IMR-90 (cell line): ENCODE measurements at places on chromosomes 6 and 20. TPM values are rescaled to one million over a fixed set of nuclear protein-coding genes. Genes with fewer than 3 reads are reported as not detected.

GRCh38 chr6:10690651-10691445 lies 3.6 kb downstream of the C6orf52 start:
- no peak for DNase-seq

HLA-DMA gene
- total RNA-seq, result 1.7 and 2.3 TPM in 2 replicates

PACRG gene
- not detected in 2 replicates for total RNA-seq

DNA sequence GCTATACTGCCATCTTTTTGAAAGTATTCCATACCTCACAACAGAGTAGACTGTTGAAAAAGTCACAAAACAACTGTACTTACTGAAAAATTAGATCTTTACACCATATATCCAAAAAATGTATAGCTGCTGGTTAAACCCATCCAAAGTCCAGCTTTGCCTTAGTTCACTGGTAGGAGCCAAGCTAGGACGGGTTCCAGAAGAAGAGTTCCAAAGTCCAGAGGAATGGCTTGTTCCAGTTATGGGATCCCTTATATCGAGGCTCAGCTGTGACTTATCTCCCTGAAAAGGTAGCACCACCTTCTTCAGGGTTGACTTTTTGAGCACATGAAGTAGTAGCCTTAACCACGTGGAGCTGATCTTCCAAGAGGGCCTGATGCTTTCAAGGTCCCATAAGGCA lies 236.3 kb upstream of the FLRT3 start:
- no peak for DNase-seq

SAYSD1 gene
- 5.9 and 9.4 TPM in 2 replicates for total RNA-seq

ABHD16B gene
- total RNA-seq, result not detected in 2 replicates

DNA sequence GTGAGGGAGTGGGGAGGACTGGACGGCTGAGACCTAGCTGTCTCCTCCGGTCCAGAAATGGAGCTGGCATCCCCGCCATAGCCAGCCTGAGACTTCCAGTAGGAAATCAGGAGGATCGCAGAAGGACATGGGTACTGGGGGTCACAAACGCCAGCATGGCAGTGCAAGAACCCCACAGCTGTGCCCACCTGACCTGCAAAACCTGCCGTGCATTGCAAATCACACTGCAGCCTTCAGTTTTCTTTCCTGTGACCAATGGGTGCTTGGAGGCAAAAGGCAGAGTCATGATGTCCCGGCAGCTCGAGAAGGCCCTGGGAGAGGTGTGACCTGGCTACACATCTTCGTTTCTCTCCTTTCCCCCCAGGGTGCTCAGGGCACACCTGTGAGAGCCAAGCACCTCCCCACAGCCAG lies 23.3 kb upstream of the PHACTR3 start:
- DNase-seq, result no peak

DNA sequence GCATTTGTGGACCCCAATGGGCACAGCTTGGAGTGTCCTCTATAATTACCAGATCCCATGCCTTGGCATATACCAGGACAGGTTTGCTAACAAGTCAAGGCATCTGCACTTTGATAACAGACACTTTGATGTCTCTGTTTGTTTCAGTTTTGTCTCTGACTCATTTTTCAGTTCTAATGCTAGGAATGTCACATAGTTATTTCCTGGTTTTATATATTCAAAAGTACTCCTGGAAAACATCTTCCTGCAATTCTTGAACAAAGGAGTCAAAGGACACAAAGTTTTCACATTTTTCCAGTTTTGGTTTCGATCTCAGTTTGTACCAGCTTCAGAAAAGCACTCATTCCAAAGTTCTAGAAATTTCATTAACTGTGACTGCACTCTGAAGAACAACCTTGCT lies 188.1 kb downstream of the FOXC1 start:
- DNase-seq, result peak; percentile 44

- DNase-seq, result no peak
Measured at GRCh38 chr6:118134206-118134605, 227.1 kb downstream of the SLC35F1 start.

NTSR1 gene
- total RNA-seq, result 0.54 and 0.56 TPM in 2 replicates

DNA sequence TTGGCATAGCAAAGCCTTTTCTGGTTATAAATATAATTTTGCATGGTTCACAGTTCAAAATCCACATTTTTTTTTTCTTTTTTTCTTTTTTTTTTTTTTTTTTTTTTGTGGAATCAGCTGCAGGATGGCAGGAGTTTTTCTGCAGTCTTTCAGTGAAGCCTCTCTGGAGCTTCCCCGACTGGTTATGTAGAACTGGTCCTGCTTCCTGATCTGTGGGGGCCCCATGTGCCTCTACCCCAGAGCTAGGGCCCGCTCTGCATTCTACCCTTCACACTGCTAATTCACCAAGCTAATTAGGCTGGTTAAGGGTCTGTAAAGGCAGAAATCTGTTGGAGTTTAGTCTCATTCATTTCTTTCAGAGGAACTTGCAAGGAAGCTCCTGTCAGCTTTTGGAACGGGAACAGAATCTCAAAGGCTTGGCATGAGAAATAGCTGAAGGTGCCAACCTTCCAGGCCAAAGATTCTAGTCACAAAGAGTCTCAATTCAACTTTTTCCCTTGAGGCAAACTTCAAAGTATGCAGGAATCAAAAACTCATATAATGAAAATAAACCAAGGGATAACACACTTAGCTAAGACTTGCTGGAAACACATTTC lies 45.5 kb downstream of the HMGN3 start:
- no peak for DNase-seq

- DNase-seq, result no peak
Measured at GRCh38 chr6:35170891-35171290, 29.8 kb upstream of the TCP11 start.

- no peak for DNase-seq
Measured at GRCh38 chr20:63562461-63563224, 8.7 kb downstream of the FNDC11 start.

RING1 gene
- 14.9 and 16.4 TPM in 2 replicates for total RNA-seq

GRCh38 chr20:60491051-60491581 lies 532.9 kb downstream of the CDH26 start:
- DNase-seq, result no peak

MKKS gene
- total RNA-seq, result 7.5 and 8.1 TPM in 2 replicates

GRCh38 chr6:131917318-131917717 lies 33.9 kb downstream of the CCN2 start:
- DNase-seq, result no peak

- DNase-seq, result no peak
Measured at GRCh38 chr6:25297823-25298522, 18.8 kb downstream of the CARMIL1 start.

- no peak for DNase-seq
Measured at GRCh38 chr6:114707081-114707620, 364.3 kb upstream of the HS3ST5 start.

GRCh38 chr6:33977606-33978411 lies 168.1 kb downstream of the GRM4 start:
- no peak for DNase-seq

TGM3 gene
- not detected in 2 replicates for total RNA-seq

GRCh38 chr6:108564178-108564577 lies 3.5 kb downstream of the FOXO3 start:
- peak; percentile 98 for DNase-seq

- DNase-seq, result no peak
Measured at GRCh38 chr6:121765060-121765459, 329.6 kb downstream of the GJA1 start.

MRPL14 gene
- 43.7 and 52.8 TPM in 2 replicates for total RNA-seq

DNA sequence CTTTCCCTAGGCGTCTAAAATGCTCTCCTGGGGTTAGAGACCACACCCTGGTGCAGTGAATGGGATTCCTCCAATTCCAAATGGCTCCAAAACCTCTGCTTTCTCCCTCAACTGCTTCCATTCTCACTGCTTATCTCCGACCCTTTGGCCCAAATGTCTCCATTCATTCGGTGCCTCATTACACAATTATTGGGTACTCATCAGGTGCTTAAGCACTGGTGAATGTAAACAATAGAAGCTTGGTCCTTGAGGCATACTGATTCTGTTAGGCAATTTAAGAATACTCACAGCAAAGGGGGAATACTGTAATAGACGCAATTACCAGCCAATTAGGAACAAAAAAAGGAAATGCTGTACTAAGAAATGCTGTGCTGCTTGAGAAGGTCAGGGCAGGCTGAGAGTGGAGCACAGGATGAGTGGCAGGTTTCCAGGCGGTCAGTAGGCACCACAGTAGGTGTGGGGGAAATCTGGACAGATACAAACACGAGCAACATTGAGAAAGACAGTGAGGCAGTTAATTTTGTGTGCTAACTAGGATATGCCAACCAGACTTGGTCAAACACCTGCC lies 23.0 kb downstream of the GMDS start:
- DNase-seq, result no peak

IL20RA gene
- under 0.01 TPM in 1 of 2 replicates, not detected in the other for total RNA-seq

PCSK2 gene
- total RNA-seq, result not detected in 2 replicates

PSORS1C2 gene
- not detected in 2 replicates for total RNA-seq

MCHR2 gene
- total RNA-seq, result not detected in 2 replicates

DNA sequence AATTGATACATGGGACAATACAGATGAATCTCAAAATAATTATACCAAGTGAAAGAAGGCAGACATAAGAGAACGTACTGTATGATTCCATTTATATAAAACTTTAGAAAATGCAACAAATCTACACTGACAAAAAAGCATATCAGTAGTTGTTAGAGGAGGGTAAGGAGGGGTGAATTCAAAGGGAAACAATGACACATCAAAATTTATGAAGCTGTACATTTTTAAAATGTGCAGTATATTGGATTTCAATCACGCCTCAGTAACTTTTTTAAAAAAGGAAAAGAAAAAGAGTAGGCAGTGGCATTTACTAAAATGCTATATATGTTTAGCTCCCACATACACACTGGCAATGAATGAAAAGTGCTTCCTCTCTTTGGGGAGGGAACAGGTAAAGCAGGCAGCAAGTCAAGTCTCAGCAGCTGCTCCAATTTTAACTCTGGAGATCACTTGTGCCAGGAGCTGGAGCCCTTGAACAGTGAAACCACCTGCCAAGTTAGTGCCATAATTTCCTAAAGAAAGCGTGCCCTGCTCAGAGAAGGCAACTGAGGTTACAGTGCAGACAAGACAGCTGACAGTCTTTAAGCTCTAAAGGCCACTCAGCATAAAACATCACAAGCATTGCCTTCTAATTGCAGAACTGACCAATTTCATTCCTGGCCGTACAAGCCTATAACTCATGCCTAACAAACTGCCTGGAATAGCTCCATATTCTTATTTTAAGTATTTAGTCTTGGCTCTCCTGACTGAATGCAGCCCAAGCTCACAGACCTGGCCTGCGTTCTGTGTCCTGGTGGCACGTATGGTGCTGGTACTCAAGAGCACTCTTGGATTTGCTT lies 10.9 kb downstream of the FKBP1A start:
- peak; percentile 63 for DNase-seq

HLA-DRB5 gene
- not detected in 2 replicates for total RNA-seq

SCRT2 gene
- total RNA-seq, result not detected in 2 replicates

DNA sequence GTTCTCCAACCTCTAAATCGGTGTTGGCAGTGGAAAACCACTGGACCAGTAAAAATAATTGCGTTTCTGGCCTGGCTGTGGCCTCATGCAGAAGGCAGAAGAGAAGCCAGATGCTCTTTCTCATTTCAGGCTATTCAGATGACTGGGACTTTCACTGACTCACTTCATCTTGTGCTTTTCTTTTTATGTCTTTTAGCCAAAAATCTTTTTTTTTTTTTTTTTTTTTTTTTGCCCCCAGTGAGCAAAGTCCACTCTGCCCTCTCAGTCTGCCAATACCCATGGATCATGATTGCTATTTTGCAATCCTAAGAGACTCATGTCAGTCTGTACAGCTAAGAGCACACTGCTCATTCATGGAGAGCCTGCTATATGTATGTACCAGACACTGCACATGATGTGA lies 962.5 kb downstream of the KIF16B start:
- DNase-seq, result no peak

- DNase-seq, result no peak
Measured at GRCh38 chr6:134074151-134075055, 22.0 kb upstream of the SLC2A12 start.

- no peak for DNase-seq
Measured at GRCh38 chr6:7285416-7285815, 27.6 kb downstream of the SSR1 start.

RBBP9 gene
- 26.7 and 31.4 TPM in 2 replicates for total RNA-seq

C2 gene
- total RNA-seq, result under 0.01 and 0.18 TPM in 2 replicates

GRCh38 chr20:62606551-62607201 lies 35.6 kb upstream of the SLCO4A1 start:
- DNase-seq, result no peak

GRCh38 chr20:1105599-1106194 lies 12.7 kb upstream of the PSMF1 start:
- DNase-seq, result no peak

DNA sequence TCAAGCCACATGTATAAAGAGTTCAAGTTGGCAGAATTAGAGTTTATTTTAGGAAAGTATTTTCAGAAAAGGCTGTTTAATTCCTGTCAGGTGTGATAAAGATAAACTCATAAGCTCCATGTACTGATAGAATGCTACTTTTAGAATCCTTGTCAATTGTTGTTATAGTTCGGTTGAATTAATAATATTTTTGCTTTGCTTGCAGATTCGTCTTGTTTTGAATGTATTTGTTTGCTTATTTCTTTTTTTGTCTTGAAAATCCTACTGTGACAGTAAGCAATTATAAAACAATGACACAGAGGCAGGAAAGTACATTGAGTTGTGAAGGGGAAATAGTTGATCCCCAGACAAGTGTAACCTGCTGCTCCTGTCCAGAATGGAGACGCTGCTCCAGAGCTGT lies 333.9 kb upstream of the PLCB4 start:
- DNase-seq, result no peak

GRCh38 chr6:138590796-138591709 lies 91.8 kb upstream of the NHSL1 start:
- peak; percentile 79 for DNase-seq

- peak; percentile 73 for DNase-seq
Measured at GRCh38 chr20:45358282-45359068, 4.5 kb upstream of the SYS1 start.

DNA sequence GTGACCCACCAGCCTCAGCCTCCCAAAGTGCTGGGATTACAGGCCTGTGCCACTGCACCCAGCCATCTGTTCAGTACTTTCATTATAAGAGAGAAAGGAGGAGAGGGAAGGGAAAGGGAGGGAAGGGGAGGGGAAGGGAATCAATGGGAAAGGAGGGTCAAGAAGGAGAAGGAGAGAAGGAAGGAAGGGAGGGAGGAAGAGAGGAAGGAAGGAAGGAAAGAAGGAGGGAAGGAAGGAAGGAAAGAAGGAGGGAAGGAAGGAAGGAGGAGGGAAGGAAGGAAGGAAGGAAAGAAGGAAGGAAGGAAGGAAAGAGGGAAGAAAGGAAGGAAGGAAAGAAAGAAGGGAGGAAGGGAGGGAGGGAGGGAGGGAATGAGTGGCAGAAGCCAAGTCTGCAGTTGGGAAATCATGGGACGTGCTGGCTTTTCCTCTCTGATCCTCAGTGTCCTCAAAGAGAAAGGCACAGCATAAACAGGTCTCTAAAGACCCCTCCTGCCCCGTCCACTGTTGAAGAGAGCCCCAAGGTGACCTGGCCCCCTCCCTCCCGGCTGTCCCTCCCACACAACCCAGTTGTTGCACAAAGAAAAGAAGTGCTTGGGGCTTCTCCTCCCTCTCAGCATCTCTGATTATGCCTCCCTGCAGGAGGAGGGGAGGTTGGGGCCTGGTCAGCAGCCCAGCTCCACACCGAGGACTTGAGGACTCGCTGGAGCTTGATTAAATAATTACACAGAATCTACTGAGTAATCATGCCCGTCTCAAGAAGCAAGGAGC lies 69.1 kb upstream of the TOP1 start:
- no peak for DNase-seq

ZBP1 gene
- not detected in 2 replicates for total RNA-seq
